ENCODE measurements at places on chromosomes 1 and 21.

GRCh38 chr1:221856228-221857093 is 114.6 kb upstream of the DUSP10 start:
- no peak for DNase-seq

- no peak for DNase-seq
Measured at GRCh38 chr1:32438136-32438535, 26.7 kb upstream of the ZBTB8B start.

- DNase-seq = no peak
Measured at GRCh38 chr1:93102142-93102541, 23.1 kb downstream of the MTF2 start.

DNA sequence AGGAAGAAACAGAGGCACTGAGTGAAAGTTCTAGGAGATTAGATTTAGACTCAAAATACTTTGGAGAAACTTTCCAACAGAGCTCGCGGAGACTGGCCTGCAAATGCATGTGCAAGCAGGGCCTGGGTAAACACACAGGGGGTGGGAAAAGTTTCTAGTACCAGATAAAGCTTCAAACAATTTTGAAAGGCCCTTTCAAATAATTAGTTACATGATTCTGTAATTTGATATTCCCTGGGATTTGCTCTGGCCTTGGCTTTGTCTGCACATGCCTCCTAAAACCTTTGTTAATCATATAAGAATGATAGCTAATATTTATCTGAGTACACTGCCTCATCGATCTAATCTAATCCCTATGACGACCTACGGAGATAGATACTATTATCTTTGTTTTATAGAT is 31.3 kb downstream of the VTCN1 start:
- no peak for DNase-seq

DNA sequence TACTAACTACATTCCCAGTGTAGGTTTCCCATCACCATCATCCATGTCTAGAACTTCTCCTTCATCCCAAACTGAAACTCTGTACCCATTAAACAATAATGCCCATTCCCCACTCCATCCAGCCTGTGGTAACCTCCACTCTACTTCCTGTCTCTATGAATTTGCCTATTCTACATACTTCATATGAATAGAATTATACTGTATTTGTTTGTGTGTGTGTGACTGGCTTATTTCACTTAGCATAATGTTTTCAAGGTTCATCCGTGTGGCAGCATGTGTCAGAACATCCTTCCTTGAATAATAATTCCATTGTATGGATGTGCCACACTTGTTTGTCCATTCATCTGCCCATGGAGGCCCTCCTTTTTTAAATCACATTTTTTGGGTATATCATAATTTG is 35.7 kb downstream of the ATP2B4 start:
- DNase-seq = no peak

GRCh38 chr1:117606649-117607430 is 992 bp downstream of the TENT5C start:
- DNase-seq = no peak

DNA sequence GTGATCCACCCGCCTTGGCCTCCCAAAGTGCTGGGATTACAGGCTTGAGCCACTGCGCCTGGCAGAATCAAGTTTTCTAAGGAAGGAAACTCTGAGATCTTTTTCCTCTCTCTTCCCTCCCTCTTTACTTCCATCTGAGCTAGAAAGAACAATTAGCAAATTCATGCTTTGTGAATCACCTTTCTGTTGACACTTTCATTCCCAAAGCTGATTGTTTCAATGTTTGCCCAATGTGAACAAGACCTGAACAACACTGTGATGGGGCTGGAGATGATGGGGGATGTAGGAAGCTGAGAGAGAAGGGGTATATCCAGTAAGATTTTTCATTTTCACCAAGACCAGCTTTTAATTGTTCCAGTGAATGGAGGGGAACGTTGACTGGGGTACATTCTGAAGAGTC is 5.7 kb upstream of the TENT5B start:
- DNase-seq = no peak

- no peak for DNase-seq
Measured at GRCh38 chr1:177255411-177255810, 84.7 kb downstream of the BRINP2 start.

- no peak for DNase-seq
Measured at GRCh38 chr1:35340519-35340918, 72.0 kb downstream of the ZMYM4 start.

GRCh38 chr1:226092965-226093364 is 30.4 kb downstream of the H3-3A start:
- no peak for DNase-seq

DNA sequence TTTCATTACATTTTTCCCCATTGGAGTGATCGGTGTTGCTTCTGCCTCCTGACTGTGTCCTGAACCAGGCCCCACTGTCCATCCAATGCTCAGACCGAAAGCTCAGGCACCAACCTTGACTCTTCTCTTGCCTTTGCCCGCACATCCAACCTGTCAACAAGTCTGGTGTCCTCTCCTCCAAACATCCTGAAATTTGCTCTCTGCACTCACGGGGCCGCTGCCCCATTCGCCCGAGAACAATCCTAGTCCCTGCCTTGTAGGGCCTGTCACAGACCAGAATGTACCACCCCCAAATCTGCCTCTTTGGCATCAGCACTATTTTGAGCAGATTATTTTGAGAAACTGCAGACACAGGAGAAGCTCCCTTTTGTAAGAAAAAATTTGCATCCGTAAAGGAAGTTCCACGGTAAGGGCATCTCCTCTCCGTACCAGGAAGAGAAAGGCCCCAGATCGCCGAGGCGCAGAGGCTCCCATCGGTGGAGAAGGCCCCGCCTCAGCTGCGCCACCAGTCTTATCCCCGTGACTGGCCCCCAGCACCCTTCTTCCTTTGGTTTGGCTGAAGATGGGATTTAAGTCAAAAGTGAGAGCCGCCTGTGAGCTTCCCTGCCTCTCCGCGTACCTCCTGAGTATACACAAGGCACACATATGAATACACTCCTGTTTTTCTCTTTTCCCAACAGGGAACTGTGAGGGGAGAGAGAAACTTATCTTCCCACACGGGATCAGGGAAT is 7.1 kb downstream of the MORN1 start:
- DNase-seq = no peak

- no peak for DNase-seq
Measured at GRCh38 chr1:24231701-24232100, 44.6 kb upstream of the IFNLR1 start.

- DNase-seq = no peak
Measured at GRCh38 chr1:16075337-16076030, 2.0 kb upstream of the FAM131C start.

- DNase-seq = no peak
Measured at GRCh38 chr1:101089613-101090338, 64.2 kb upstream of the DPH5 start.

GRCh38 chr1:161008869-161009510 is 12.0 kb downstream of the F11R start:
- no peak for DNase-seq

- no peak for DNase-seq
Measured at GRCh38 chr1:203556047-203556851, 62.3 kb downstream of the OPTC start.

DNA sequence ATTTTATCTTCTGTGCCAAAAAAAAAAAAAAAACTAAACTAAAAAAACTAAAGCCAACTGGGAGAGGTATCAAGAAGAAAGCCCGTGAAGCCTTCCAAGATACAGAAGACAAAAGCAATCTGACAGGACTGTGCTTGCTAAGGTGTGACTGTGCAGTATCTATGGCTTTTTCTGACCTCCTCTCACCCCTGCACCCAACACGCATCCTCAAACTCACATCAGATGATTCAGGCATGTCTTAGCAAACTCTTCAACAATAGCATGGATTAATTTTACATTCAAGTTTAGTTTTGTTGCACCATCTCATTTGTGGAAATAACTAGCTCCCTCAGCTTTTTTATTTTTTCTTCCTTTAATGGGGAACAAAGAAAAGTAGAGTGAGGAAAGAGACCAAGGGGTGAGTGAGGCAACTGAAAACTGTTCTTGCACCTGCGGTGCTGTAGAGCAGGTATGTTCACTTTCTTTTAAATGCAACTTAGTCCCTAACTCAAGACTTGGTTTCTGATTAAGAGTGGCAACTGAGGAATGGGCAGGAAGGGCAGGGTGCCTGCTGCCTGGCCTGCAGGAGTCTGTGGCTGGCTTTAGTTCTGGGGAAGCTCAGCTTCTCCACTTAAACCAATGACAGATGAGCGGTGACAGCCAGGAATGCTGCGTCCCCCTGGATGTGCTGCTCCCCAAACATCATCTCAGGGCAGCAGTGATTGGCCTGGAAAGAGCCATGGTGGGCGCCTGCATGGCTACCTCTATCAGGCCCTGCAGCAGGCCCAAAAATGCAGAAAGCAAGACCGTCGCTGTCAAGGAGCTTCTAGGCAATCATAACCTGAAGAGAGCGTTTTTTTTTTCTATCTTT is 71.3 kb upstream of the LRRC8B start:
- DNase-seq = no peak

GRCh38 chr1:78223417-78224215 is 177.8 kb downstream of the GIPC2 start:
- no peak for DNase-seq

DNA sequence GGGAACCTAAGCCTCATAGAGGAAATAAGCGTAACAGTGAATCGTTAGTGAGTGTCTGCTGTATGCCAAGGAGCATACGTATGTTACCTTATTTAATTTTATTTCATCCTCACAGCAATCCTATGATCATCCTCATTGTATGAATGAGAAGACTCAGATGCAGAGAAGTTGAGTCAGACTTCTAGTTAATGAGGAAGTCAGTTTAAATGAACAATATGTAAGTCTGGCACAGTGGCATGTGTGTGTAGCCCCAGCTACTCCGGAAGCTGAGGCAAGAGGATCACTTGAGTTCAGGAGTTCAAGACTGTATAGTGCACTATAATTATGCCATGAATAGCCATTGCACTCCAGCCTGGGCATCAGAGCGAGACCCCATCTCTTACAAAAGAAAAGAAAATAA is 148.0 kb downstream of the ZZZ3 start:
- no peak for DNase-seq

- no peak for DNase-seq
Measured at GRCh38 chr1:8397511-8397910, 79.6 kb downstream of the SLC45A1 start.

DNA sequence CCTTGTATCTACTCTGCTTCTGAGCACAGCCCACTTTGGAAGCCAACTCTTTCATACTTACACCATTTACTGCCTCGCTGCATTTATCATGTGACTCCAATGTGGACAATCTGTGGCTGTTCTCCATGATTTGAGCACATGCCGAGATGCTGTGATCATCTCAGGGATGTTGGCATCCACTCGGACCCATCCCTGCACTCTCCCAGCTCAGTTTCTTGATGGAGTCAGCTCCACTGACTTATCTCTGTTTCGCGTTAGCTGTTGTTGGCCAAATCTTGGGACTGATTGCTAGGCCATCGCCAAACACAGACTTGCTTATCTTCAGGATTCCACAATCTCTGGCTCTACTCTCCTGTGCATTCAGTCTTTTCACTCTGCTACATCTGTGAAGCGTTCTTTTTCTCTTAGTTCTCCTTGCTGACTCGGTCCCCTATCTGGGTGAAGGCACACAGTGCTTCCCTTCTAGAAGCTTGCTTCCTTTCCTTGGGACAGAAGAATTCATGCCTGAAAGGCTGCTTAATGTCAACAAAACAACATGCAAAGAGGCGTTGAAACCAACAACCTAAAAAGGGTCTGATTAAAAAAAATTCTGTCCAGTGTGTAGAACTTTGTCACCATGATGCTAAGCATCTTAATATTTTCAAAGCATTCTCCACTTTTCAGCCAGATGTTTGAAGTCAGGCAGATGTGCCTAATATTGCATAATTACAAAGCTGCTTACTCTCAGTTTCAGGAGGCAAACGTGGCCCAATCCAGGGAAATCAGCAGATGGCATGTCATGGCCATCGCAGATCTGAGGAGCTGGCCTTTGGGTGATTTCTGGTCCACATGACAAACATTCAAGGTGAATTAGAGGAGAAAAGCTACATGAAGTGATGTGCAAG is 120.7 kb downstream of the NGF start:
- DNase-seq = no peak

DNA sequence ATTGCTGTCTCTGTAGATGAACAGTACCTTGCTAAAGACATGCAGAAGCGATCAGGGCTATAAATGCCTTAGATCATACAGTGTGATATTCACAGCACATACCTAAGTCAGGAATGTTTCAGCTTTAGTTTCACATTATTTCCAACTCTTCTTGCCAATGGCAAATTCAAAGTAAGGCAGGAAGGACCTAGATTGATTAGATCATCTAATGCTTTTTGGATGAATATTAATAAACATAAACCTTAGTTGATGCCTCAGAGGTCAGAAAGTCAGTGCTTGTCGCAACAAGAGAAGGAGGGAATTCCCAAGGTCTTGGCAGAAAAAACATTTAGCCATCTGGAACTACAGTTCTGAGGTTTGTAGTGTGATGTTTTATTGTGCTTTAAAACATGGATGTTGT is 122.3 kb downstream of the TNFSF18 start:
- DNase-seq = no peak

DNA sequence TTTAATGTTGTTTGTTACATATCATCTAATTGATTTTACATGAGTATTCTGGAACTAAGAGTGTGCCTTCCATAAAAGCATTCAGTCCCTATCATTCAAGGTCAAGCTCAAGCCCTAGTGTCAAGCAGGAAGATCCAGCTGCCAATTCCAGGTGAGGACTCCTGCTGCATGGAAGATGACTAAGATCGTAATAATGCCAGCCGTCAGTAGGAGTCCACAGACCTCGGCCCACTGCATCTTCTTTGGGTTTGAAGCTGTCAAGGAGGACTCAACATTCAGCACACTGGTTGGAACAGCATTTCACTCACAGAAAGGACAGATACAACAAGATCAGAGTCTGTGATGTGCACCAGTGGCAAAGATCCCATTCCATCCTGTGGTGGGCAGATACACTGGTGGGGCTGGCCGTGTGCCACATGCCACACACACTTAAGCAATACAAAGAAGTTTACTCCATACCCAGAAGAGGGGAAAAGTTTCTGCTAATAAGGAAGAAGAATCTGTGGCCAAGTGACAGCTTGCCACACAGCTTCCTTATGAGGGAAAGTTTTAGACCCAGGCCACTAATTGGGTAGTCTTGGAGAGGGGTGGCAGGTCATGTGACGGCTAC is 160.4 kb downstream of the PIK3R3 start:
- no peak for DNase-seq

DNA sequence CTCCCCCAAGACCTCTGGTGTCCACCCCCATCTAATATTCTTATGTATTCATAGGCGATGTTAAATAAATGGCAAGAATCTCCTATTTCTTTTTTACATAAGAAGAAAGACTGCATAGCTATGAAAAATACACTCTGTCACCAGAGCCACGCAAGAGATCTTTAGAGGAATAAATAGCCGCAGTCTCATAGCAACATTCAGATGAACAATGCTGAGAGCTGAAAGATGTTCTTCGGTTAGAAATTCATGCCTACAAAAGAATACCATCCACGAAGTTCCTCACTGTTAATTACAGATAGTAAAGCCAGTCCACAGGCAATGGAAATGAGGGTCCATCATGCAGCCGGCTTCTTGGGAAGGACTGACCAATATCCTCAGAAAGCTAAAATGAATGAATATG is 76.0 kb upstream of the SOD1 start:
- no peak for DNase-seq
